Esophagus mucosa (tissue), 1 donor: ENCODE measurements at places on chromosomes 11 and 22. TPM values are rescaled to one million over a fixed set of nuclear protein-coding genes. Genes with fewer than 3 reads are reported as not detected.
A peak's percentile ranks its signal among the peaks of the same experiment; 100 is the strongest.

GRCh38 chr22:22394591-22394990, 114.0 kb downstream of the ZNF280B start:
- ATAC-seq = peak; percentile 56

DNA sequence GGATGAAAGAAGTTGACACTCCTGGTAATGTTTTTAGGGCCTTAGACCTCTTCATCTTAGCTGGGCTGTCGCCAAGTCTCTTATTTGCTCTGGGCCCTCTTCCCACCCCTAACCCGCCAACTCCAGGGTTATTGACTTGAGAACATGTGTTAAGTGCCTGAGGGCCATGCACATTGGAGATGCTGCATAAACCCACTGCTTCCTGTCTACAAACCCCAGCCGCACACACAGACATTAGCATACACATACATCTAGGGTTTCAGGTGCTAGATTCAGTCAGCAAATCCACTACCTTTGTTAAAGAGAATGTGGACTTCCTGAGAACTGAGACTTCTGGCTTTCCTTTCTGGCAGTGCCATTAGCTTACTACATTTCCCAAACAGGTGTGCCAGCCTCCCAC, 817 bp downstream of the PANX3 start:
- no peak for ATAC-seq

- no peak for ATAC-seq
Observed at GRCh38 chr11:102551169-102551781, 20.7 kb upstream of the MMP7 start.

GRCh38 chr11:56890584-56891305, 98.0 kb upstream of the OR5AK2 start:
- ATAC-seq = peak; percentile 25

- ATAC-seq = no peak
Observed at GRCh38 chr11:62502030-62502730, 44.4 kb downstream of the AHNAK start.

- no peak for ATAC-seq
Observed at GRCh38 chr11:43067681-43068080, 244.1 kb upstream of the API5 start.

- ATAC-seq = no peak
Observed at GRCh38 chr11:13278609-13279486, 1.3 kb downstream of the BMAL1 start.

GRCh38 chr22:45922256-45922655, 54.7 kb downstream of the WNT7B start:
- no peak for ATAC-seq

- peak; percentile 80 for ATAC-seq
Observed at GRCh38 chr11:64566042-64566914, 24.7 kb upstream of the SLC22A12 start.

DNA sequence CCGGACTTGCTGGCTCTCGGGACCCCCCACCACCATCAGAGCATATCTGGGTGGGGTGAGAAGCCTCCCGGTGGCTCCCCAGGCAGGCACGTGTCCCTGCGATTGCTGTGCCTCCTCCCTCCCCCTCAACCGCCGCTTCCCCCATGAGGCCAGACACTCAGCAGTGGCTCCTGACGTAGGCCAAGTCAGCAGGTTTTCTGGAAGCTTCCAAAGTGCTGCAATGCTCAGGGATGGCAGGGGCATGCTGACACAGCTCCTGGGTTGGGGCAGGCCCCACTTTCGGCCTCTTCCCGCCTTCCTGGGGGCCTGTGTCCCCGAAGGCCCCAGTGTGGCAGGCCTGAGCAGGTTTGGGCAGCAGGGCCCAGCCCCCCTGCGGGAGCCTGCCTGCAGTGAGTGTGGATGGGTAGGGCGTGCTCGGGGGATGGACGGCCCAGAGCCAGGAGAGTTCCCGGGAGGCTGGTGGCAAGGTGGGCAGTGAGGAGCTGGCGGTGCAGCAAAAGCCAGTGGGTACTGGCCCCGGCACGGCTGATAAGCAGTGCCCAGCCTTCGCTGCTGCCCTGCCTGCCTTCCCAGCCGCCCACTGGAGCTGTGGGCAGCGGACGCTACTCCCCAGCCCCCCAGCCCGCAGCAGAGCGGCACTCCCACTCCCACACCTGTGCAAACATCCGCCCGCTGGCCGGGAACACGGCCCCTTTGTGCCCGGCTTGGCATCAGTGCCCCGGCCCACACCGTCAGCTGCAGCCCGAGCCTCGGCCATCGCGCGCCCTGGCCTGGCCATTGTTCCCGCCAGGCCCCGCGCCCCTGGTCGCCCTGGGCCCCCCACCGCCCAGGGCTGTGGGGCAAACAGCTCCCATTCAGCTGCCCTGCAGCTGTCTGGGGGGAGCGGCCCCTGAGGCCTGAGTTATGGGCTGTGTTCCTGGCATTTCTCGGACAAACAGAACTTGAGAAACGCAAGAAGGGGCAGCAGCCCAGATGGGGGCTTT, 125.0 kb downstream of the KCNQ1OT1 start:
- ATAC-seq = peak; percentile 6

DNA sequence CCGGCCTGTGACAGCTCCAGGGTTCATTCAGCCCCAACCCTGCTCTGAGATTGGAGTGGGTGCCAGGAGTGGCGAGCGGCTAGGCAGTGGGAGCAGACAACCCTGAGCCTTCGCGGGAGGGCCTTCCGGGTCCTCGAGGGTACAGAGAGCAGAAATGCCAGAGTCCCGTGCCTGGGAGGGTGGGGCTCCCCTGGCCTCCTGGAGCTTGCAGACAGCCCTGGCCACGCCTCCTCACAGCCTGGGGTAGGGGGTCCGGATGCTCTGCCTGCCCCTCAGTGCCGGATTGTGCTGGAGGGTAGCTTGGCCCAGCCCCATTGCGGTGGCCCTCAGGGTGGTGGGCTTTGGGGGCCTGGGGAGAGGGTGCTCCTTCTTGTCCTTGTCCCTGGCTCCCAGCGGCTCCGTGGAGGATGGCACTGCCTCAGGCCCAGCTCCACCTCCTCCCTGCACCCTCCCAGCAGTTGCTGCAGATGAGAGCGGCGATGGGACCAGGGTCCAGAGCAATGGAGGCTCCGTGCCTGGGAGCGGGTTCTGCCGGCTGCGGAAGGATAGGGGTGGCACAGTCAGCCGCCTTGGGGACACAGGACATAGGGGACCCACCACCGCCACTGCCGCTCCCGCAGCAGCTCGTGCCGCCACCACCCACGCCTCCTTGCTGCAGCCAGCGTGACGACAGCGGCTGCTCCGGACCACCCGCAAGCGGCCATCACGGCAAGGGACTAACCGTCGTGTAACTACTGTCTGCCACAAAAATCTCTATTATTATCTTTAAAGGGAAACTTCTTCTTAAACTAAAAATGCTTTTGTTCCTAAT, 34.9 kb upstream of the OR10G7 start:
- peak; percentile 17 for ATAC-seq

Gene HOATZ
- total RNA-seq = not detected

Gene RBM4B
- 10.2 TPM for total RNA-seq

Gene OR5B21
- total RNA-seq = not detected

Gene MUS81
- total RNA-seq = 20.4 TPM

Gene DGAT2
- total RNA-seq = 12.4 TPM
